ENCODE measurements at places on chromosomes 2 and 18.

DNA sequence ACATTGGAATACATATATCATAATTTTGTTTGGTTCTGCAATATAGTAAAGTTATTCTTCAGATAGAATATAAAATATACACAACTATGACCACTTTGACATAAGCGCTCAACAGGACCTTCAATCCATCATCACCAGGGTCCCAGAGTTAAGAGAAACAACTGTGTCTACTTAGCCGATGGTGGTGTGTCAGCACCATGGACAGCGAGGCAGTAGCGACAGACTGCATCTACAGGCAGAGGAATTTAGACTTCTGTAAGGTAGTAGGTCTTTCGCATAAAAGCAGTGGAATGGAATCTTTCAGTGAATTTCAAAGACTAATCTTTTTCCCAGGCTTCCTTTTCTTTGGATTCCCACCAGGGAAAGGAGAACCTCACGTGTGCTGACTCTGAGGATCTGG lies 20.5 kb upstream of the LRPPRC start:
- DNase-seq: peak; percentile 39

DNA sequence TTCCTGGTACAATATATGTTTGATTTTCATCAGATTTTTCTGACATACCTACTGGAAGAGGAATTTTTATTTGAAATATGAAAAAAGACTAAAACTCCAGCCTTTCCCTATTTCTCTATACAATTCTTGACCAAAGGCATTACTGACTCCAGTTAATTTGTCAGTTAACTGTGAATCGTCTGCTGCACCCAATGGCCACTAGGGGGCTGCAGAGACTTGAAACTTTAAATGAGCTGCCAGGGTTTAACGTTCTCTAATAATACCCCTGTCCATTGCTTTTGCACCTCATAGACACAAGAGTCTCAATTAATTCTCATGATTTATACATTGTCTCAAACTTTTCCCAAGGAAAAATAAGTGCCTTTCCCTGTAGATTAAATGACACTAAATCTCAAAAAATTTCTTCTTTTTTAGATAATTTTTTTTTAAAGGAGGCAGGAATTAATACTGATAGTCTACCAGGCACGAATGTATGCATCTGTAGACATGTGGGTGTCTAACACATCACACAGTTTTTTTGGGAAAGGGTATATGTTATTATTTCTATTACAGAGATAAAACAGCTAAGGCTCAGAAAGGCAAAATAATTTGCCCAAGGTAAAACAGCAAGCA lies 1.8 kb upstream of the ALK start:
- peak; percentile 56 for DNase-seq

DNA sequence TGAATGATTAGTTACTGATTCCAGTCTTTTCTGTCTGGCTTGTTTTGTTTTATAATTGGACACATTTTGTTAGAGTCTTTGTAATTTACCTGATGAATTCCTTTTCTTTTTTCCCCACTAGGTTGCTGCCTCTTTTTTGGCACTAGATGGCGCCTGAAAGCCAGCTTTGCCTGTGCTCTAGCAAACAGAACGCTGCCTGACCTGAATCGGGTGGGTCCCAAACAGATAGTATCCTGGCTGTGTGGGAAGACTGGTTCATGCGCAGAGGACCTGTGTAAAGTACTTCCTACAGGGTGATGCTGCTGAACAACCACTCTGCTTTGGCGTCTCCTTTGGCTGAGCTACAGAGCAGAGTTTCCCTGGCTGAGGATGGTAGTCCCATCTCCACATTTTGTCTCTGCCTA lies 288.2 kb downstream of the IKZF2 start:
- DNase-seq: peak; percentile 39

DNA sequence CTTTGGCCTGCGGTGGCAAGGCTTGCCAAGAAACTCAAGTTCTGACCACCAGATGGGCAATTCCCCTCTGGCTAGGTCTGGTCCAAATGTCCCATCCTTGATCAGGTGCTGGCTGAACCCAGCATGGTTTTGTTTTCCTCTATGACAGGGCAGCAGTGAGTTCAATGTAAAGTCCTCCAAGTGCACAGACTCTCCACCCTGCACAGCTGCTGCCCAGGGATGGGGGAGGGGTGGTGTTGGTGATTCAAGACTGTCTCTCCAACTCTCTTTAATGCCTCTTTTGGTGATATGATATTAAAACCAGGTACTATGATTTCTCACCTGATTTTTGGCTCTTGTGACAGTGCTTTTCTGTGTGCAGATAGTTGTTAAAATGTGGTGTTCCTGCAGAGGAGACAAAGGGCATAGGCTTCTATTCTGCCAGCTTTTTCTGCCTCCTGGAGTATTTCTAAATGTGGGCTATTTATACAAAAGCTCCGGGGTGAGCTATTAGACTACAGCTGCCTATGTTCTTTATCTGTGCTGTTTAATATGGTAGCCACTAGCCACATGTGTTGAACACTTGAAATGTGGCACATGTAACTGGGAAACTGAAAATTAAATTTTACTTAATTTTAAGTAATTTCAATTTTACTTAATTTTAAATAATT lies 64.0 kb upstream of the STK39 start:
- DNase-seq: no peak

GRCh38 chr2:164439885-164440284 lies 181.4 kb downstream of the GRB14 start:
- DNase-seq: no peak

Measured in activated T-cell treated with anti-CD3 and anti-CD28 coated beads, Interleukin-2, amount 50 U/mL, for 48 hours (primary cell).